Kidney (tissue), 22 donors: ENCODE measurements at places on chromosomes 11 and 22. TPM values are rescaled to one million over a fixed set of nuclear protein-coding genes. Genes with fewer than 3 reads are reported as not detected.
A peak's percentile ranks its signal among the peaks of the same experiment; 100 is the strongest.

The OR52K2 gene
- polyA plus RNA-seq: not detected

The OR51E2 gene
- 0.95 TPM for polyA plus RNA-seq

The TMEM45B gene
- 37.5 TPM for polyA plus RNA-seq

The KCNK7 gene
- not detected for polyA plus RNA-seq

The ANKRD13D gene
- 21.9 TPM for polyA plus RNA-seq

The SLC22A12 gene
- polyA plus RNA-seq: 85.9 TPM

The PITPNM1 gene
- 19.3 TPM for polyA plus RNA-seq

The APOA4 gene
- polyA plus RNA-seq: 0.80 TPM

The OTUB1 gene
- 118 TPM for polyA plus RNA-seq

The CBX6 gene
- 24.9 TPM for polyA plus RNA-seq

DNA sequence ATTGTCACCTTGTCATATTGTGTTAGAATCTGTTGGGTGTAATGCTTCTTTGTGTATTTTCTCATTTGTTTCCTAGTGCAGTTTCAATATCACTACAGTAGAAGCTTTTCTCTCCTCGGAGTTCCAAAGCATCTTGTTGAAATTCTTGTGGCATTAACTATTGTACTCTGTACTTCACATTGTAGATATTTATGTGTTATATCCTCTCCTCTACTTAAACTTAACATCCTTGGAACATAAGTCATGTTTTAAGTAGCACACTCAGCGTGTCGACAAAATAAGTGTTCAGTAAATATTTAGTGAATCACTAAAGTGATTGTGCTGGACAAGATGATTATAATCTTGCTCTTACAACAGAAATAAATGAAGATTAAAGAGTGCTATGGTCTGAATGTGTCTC lies 201.7 kb downstream of the ARHGAP42 start:
- DNase-seq: no peak

DNA sequence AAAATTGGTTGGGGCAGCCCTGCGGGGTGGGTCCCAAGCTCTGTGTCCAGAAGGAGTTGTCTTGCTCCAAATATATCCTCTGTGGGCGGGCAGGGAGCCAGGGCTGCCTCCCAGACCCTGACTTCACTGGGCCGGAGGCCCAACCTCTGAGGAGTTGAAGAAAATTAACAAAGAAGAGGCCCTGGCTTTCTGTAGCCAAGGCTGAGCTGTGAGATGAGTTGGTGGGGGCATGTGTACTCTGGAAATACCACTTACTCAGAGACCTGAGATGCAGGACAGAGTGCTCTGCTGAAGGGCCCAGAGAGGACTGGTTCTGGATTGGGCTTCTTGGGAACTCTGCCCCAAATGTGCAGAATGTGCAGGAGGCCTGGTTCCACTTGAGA lies 96.3 kb downstream of the SWAP70 start:
- peak; percentile 37 for DNase-seq

- no peak for DNase-seq
Measured at GRCh38 chr11:125426818-125427528, 69.1 kb downstream of the FEZ1 start.

GRCh38 chr11:40129266-40129665 lies 1330.2 kb downstream of the LRRC4C start:
- no peak for DNase-seq

DNA sequence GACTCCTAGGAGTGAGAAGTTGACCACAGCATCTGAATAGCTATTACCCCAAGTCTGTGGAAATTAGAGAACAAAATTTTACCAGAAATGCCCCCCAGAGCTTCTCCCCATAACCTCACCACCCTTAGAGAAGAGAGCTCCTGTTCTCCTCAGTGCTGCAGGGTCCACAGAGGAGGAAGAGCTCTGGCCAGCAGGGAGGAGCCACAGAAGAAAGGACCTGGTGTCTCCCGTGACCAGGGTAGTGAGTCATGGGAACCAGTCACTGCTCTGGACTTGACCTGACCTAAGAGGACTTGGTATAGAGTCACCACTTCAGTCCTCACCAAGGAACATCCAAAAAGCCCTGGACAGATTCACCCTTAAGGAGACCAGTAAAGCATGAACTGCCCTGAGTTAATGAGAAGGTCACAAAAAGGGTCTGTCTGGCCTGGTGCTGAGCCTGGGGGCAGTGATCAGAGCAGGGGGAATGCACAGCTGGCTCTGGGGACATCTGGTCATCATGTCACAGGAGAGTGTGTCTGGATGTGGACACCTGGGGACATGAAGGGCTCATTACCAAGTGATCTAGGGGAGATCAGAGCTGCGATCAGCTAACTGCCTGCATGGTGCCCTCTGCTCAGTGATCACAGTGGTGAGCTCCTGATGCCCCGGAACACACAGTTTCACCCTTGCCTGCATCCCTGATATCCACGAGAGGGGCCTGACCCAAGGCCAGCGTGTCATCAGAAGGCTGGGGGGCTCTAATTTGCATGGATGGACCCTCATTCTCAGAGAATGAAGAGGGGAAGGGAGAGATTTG lies 103.3 kb upstream of the TOP3B start:
- DNase-seq: no peak

GRCh38 chr11:31872076-31872443 lies 60.9 kb upstream of the PAX6 start:
- DNase-seq: no peak

- no peak for DNase-seq
Measured at GRCh38 chr11:17730137-17730536, 4.4 kb upstream of the KCNC1 start.

- DNase-seq: no peak
Measured at GRCh38 chr22:28779833-28780232, 7.3 kb downstream of the CCDC117 start.

DNA sequence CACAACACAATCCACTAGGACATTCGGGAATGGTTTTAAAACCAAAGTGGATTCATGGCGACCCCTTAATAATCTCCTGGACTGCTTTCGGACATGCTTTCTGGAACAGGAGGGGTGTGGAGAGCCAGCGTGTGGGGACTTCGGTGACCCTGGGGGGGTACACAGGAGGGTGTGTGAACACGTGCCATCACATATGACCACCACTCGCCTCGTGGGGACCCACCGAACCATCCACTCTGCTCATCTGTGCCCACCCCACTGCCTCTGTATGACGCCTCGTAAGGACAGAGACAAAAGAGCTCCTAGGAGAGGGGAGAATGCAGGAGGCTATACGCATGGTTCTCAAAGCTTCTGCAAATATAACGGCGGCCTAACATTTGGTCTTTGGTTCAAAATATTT lies 8.9 kb downstream of the LTO1 start:
- DNase-seq: no peak

DNA sequence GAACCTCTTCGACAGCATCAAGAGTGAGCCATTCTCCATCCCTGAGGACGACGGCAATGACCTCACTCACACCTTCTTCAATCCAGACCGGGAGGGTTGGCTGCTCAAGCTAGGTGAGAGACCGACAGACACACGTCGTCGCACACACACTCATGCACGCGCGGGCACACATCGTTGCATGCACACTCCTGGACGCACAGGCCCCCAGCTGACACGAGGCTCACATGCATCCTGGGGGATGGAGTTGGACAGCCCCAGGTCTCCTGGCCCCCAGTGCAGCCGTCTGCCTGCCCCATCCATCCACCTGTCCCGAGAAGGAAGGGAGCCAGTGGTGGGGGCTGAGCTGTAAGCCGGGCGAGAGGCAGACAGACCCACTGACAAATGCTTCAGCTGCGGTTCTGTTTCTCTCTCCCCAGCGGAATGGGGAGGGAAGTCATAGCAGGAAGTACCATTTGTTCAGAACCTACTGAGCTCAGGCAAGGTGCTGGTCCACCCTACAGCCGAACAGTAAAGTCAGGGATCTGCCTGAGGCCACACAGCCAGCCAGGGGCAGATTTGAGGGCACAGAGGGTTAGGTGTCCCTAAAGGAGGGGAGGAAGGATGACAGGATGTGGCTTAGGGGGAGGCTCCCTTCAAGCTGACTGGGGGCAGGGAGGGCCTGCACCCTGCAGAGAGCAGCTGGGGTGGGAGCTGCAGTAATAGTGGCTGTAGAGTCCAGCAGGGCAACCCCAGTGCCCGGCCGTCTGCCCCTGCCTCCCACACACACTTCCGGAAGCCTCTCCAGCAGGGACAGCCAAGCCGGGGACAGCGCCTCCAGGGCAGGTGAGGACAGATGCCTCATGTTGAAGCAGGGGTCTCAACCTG lies 27.1 kb downstream of the CYTH4 start:
- DNase-seq: no peak

- DNase-seq: no peak
Measured at GRCh38 chr11:9562716-9563115, 10.8 kb upstream of the WEE1 start.

- no peak for DNase-seq
Measured at GRCh38 chr22:46604306-46604690, 15.9 kb upstream of the GRAMD4 start.
